ENCODE measurements at places on chromosomes 2 and 18.
A peak's percentile ranks its signal among the peaks of the same experiment; 100 is the strongest.

- peak; percentile 69 for DNase-seq
Observed at GRCh38 chr2:132477962-132478361, 61.4 kb downstream of the GPR39 start.

- no peak for DNase-seq
Observed at GRCh38 chr18:31232775-31233424, 70.2 kb upstream of the DSC1 start.

- no peak for DNase-seq
Observed at GRCh38 chr2:117982376-117983033, 31.4 kb downstream of the CCDC93 start.

- no peak for DNase-seq
Observed at GRCh38 chr2:213150315-213151097, 906 bp downstream of the IKZF2 start.

DNA sequence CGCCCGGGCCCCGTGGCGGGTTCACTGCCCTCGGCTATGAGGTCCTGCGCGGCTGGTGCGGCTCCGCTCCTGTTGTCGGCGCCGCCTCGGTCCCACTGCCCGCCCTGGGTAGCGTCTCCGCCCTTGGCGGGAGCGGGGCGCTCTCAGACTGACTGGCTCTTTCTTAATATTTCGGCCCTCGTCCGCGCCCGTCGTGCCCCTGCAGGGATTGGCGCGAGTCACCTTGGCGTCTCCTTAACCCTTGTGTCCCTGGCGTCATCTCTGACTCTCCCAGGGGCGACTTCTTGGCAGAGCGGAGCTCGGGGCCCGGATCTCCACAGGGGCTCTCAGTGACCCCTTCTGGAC lies 1.3 kb downstream of the PTMA start:
- DNase-seq = no peak

GRCh38 chr2:18425210-18425703 lies 135.2 kb downstream of the RDH14 start:
- DNase-seq = no peak

- no peak for DNase-seq
Observed at GRCh38 chr18:33201509-33201926, 239.0 kb downstream of the CCDC178 start.

GRCh38 chr2:237434866-237435311 lies 20.9 kb upstream of the COL6A3 start:
- DNase-seq = no peak

DNA sequence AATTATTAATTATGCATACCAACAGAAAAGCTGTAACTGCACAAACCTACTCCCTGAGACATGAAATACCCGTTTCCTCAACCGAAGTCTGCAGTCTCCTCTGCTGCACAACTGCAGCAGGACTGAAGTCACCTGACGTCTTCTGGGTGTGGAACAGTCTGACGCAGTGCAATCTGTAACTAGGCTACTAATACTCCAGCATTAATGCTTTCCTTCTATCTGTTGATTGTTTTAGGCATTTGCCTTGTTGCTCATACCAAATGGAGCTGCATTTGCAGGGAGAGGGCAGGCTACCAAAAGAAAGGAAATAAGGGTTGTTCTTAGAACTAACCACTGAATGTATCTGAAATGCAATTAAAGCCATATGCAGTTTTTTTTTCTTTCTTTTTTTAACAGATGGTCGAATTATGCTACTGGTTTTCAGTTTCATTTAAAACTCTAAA lies 40.1 kb downstream of the RTN4 start:
- peak; percentile 22 for DNase-seq

GRCh38 chr2:105183555-105184323 lies 57.8 kb upstream of the GPR45 start:
- no peak for DNase-seq

DNA sequence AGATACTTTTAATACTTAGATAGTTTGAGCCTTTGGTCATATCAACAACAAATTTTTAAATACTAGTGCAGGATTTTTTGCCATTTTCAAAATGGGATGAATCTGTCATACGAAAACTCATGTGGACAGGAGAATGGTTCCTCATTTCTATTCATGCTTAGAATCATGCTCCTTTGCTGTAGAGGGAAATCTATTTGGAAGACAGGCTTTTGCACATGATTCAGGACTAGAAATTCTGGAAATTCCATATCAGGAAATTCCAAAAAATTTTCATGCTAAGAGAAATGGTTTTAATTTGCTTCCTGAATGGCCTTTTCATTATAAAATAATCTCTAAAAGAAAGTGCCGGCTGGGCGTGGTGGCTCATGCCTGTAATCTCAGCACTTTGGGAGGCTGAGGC lies 39.3 kb downstream of the MOGAT1 start:
- no peak for DNase-seq

DNA sequence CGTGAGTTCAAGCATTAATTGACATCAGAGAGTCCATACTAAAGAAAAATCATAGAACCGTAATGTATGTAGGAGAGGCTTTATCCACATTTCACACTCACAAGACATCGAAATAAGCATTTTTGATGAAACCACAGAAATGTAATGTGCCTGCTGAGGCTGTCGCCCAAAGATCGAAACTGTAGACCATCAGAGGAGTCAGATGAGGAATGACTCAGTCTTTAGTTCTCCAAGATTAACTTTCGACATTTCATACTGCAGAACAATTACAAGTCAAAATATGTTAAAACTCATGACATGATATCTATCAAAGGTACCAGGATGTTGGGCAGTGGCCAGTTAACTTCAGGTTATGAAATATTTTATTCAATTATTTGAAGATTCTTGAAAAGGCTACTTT lies 79.6 kb downstream of the RAB31 start:
- DNase-seq = no peak

GRCh38 chr2:232519581-232520438 lies at the start of gene PRSS56:
Gene PRSS56 (plus strand): TSS chr2:232520388. CDS start chr2:232520599, 211 bp downstream.
- DNase-seq = no peak

- no peak for DNase-seq
Observed at GRCh38 chr18:77457681-77458080, 208.0 kb downstream of the GALR1 start.

DNA sequence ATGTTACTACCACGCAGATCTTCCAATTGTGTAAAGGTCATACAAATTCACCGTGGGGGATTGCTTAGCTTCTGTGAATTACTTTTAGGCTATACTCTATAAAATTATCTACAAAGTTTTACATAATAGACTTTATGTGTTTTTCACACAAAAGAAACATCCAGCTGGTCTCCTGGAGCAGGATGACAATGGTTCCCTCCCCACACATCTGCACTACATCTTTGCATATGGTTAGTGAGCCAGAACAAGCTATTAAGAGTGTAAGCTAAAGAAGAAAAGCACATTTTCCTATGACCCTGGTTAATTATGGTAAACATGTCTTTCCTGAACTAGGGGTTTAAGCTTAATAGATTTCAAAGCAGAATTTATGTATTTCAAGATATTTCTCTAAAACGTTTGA lies 295.1 kb downstream of the ASXL3 start:
- no peak for DNase-seq

DNA sequence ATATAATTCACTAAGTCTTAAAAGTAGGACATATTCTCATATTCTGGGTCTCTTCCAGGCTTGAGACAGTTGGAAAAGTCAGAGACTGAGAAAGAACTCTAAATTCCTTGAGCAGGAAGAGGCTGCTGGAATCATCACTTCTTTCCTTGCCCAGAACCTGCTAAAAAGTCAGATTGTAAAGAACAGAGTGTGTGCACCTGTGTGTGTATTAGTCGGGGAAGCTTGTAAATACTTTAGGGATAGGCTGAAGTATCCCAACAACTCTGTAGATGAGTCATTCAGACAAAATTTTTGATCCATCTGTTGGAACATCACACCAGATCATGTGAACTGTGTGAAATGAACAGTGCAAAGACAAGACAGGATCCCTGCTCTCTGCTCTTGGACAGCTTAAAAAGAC lies 16.1 kb downstream of the GAREM1 start:
- no peak for DNase-seq

DNA sequence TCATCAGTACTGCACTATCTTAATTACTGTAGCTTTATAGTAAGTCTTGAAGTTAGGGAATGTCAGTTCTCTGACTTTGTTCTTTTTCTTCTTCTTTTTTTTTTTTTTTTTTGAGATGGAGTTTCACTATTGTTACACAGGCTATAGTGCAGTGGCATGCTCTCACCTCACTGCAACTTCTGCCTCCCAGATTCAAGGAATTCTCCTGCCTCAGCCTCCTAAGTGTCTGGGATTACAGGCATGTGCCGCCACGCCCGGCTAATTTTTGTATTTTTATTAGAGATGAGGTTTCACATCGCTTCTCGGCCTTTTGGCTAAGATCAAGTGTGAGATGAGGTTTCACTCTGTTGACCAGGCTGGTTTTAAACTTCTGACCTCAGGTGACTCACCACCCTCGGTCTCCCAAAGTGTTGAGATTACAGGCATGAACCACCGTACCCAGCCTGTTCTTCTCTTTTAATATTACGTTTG lies 41.9 kb upstream of the TANC1 start:
- DNase-seq = no peak

GRCh38 chr18:63970809-63971205 lies 926 bp downstream of the SERPINB8 start:
- DNase-seq = no peak

DNA sequence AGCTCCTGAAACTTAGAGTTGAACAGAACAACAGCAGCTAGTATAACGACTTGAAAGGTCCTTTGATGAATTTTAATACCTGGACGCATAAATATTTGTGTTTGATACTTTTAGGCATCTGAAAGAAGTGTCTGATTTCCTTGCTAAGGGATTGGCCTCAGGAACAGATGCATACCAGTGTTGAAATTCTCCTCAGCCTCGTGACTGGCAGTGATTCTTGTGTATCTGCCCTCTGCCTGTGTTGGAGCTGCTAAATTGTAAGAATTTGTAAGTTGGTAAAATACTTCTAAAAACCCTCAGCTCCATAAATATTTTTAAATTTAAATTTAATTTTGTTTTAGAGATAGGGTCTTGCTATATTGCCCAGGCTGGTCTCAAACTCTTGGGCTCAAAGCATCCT lies 22.4 kb upstream of the SCYGR1 start:
- no peak for DNase-seq

- no peak for DNase-seq
Observed at GRCh38 chr2:242011516-242011915, 142.0 kb downstream of the RTP5 start.

DNA sequence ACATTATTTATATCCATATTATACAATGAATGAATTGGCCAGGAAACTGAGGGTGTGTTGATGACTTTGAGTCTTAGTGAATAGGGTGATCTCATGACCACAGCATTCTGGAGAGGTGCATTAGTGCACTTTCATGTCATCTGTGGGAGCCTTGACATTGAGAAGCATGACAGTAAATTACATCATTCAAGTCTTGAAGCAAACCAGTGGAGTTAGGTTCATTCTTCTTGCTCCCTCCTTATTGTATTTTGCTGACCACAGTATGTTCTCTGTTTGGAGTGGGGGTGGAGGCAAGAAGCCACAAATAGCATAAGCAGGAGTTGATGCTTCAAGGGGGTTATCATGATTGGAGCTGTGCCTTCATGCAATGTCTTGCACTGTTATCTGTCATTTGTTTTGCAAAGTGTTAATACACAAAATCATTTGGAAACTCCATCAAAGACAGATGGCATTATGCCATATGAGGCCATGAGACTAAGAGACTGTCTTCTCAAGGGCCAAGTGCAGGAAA lies 680.2 kb downstream of the NYAP2 start:
- DNase-seq = peak; percentile 75

GRCh38 chr2:46147626-46148368 lies 149.4 kb upstream of the EPAS1 start:
- DNase-seq = no peak

GRCh38 chr2:224319750-224320149 lies 82.2 kb downstream of the FAM124B start:
- DNase-seq = no peak

DNA sequence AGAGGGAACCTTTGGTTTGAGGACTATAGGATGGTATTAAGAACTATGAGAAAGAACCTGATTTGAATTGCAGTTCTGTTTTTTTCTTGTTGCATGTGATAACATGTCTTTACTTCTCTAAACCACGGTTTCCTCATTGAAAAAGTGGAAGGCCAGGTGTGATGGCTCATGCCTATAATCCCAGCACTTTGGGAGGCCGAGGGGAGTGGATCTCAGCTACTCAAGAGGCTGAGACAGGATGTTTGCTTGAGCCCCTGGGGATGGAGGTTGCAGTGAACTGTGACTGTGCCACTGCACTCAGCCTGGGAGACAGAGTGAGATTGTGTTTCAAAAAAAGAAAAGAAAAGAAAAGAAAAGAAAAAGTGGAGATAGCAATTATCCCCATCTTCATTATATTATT lies 32.3 kb downstream of the SCN9A start:
- DNase-seq = no peak

DNA sequence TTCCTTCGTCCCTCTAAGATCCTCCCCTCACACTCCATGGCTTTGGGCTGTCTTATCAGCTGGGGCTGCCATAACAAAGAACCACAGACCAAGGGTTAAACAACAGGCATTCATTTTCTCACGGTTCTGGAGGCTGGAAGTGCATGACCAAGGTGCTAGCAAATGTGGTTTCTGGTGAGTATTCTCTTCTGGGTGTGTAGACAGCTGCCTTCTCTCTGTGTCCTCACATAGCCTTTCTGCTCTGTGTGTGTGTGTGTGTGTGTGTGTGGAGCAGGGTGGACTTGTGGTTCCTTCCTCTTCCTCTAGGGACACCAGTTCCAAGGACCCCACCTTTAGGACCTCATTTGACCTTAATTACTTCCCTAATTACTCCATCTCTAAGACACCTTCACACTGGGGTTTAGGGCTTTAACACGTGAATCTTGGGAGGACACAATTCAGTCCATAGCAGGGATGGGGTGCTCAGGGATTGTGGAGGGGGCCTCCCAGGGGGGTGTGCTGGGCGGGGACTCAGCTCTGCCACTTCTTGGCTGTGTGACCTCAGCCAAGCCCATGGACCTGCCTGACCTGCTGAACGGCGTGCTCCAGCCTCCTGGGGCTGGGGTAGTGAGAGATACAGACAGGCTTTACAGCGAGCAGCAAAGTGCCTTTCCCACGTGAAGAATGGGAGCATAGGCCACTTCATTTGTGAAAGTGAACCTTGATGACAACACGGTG lies 38.0 kb downstream of the ACKR3 start:
- no peak for DNase-seq

DNA sequence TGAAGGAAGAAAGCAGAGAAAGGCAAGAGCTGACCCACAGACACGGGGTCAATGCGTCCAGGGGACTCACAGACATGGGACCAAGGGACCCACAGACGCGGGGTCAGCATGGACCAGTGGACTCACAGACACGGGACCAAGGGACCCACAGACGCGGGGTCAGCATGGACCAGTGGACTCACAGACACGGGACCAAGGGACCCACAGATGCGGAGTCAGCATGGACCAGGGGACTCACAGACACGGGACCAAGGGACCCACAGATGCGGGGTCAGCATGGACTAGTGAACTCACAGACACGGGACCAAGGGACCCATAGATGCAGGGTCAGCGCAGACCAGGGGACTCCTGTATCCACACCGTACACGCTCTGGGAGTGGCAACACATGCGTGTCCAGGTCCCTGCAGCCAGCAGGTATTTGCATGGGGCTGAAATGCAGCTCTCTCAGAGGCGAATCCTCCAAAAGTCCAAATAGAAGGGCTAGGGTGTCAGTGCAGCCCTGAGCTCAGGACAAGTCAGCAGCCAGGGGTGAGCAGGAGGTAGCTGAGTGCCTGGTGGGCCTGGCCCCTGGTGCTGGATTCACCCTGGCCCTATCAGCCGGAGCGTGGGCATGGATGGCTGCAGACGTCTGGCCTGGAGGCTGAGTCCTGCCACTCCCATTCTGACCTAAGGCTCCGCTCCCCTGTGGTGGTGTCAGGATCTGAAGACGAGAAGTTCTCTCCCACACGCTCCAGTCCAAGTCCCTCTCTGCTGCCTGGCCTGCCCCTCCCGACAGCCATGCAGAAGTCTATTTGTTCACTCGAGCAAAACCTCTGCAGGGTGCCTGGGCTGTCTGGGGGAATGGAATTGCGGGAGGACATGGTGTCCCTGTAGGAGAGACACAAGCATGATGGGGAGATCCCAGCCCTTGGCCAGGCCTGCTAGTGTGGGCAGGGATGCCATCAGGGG lies 28.5 kb downstream of the TMEM18 start:
- no peak for DNase-seq
